AG08396 (cell line): ENCODE measurements at places on chromosomes 1 and 21.

DNA sequence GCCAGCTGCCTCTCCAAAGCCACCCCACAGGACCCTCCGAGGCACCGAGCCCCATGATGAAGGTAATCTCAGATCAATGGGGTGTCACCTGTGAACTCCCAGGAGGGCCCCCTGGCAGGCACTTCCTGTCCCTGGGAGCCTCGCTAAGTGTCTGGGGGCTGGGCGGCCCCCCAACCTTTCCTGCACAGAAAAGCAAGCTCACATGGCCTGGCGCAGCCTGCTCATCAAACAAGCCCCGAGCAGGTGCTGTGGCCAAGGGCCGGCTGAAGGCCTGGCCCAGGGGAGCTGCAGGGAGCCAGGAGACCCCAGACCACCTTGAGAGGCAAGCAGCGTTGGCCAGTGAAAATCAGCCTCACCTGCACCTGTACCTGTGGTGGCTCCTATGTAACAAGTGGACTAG is 2.9 kb downstream of the RIPK4 start:
- no peak for DNase-seq

DNA sequence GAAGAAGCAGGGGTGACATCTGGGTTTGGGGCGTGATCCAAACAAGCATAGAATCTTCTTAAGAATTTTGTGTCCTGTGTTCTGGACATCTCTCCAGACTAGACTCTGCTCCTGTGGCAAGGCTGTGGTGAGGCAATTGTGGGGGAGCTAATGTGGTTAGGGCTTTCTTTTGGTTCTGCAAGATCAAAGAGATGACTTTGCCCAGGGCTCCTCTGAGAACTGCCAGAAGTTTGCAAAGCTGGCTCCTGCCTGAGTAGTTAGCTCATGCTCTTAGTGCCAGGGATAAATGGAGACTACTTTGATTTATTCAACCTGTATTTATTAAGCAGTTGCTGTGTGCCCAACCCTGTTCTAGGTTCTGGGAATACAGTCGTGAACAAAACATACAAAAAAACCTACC is 34.0 kb upstream of the CRNN start:
- DNase-seq, result no peak

GRCh38 chr1:88731475-88732269 is 47.6 kb downstream of the PKN2 start:
- peak; percentile 62 for DNase-seq

GRCh38 chr1:184810735-184811343 is 56.2 kb upstream of the EDEM3 start:
- DNase-seq, result no peak

DNA sequence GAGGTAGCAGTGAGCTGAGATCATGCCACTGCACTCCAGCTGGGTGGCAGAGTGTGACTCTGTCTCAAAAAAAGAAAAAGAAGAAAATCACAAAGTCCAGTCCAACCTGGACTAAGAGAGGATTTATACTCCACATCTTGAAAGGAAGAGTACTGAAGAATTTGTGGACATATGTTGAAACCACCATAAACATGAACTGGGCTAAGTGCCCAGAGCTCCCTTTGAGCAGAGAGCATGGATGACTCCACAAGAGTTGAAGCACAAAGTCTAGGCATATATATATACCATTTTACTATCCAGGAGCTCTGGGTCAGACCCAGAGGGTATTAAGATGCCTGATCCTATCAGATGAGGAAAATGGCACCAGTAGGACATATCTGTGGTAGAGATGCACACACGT is 86.6 kb downstream of the OMA1 start:
- no peak for DNase-seq

GRCh38 chr1:200292699-200293098 is 117.1 kb downstream of the ZNF281 start:
- no peak for DNase-seq

DNA sequence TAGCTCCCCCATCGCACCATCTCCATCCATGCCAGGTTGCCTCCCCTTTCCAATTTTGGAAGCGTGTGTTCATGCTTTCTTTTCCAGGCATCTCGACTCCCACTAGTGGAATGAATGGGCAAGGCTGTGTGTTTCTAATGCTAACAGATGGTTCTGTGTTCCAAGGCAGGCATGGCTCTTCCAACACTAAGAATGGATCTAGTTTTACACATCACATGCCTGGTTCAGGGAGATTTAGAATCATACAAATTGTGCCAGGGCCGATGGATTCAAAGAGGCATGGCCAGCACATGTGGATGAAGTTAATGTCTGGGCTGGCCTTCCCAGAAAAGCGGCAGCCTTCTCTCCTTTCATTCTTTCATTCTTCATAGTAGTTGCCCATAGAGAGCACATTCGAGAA is 438.7 kb downstream of the PRDM2 start:
- DNase-seq, result no peak

GRCh38 chr1:56774067-56774609 is 45.1 kb downstream of the FYB2 start:
- DNase-seq, result no peak

GRCh38 chr1:218945050-218945449 is 228.6 kb upstream of the LYPLAL1 start:
- DNase-seq, result no peak

GRCh38 chr1:222171005-222171404 is 376.9 kb downstream of the HHIPL2 start:
- DNase-seq, result peak; percentile 25

DNA sequence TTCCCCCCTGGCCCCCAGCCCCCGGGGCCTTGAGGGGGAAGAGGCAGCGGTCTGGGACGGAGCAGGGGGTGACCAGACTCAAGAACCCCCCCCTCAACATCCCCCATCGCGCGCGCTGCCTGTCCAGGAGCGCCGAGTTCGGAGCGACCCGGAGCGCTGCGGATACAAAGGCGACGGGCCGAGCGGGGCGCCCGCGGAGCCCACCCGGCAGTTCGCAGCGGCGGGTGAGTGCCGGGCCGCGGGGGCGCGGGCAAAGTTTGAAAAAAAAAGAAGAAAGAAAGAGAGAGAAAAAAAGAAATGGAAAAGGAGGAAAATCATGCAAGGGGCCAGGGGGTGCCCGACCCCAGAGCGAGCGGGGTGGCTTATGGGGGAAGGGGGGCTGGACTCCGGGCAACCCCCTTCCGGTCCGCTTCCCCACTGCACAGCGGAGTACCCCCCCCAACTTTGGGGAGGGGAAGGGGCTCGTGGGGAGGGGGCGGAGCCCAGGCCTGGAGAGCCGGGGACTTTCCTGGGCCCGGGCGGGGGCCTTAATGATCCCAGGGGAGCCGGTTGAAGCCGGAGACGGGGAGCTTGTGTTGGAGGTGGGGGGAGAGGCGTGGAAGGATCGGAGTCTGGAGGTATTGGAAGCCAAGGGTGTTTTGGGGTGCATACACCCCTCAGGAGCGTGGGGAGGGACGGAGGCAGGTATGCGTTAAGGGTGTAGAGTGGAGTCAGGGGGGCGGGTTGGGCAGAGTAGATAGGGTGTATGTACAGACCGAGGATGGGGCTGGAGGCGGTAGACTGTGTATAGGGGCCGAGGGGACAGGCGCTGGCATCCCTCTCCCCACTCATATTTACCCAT is 502 bp downstream of the VANGL2 start:
- DNase-seq, result no peak

GRCh38 chr1:16168622-16169360 is 12.9 kb upstream of the EPHA2 start:
- DNase-seq, result no peak

DNA sequence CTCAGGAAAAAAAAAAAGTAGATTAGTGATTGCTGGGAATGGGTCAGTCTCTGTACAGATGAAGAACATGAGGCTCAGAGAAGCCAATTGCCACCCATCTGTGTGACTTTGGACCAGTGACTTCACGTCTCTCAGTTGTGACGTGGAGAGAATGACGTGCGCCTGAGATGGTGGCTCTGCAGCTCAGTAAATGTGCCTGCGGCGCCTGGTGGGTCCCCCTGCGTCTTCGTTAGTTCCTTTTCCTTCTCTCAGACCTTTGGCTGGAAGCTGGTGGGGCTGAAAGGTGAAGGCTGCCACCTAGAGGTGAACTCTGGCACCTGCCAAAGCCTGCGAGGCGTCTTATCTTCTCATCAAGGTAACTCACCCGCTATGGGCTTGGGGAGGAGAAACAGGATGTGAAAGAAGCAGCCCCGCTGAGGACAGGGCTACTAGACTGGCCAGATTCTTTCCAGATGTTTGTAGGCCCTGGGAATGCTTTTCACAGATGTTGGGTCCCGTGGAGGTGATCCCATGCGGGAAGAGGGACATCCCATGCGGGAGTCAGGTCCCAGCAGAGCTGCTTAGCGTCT is 8.7 kb upstream of the E2F2 start:
- DNase-seq, result peak; percentile 87

DNA sequence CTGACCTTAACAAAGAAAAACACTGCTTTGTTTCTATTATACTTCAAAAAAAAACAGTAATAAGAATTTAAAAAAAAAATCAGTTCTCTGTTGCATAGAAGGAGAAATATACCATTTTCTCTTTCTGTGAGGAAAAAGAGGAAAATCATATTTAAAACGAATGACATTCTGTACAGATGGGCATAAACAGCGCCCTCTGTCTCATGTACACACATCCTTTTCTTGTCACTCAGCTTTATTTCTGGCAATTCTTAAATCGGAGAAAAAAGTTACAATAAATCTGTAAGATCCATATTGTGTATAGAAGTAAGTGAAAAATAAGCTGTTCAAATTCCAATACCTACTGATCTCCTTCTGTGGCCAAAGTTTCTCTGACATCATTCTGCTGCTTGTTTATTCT is 245.4 kb downstream of the SMYD3 start:
- DNase-seq, result no peak

- DNase-seq, result no peak
Observed at GRCh38 chr1:58434181-58434580, 112.3 kb downstream of the OMA1 start.

- DNase-seq, result no peak
Observed at GRCh38 chr1:186178426-186179043, 196.5 kb downstream of the TPR start.

DNA sequence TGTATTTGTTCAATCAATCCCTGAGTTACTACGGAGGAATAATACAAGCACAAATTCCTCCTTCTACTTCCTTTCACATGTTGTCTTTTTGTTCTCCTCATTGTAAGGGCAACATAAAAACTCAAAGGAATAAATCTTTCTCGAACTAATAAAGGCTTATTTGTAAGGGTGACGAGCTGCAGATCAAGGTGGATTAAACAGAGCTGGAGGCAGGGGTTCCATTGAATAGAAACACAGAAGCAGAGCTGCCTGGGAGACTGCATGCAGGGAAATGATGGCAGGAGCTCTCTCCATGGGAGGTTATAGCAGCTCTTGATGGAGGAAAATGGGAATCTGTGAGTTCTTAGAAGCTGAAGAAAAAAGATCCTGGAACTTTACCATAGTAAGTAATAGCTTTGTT is 160.2 kb downstream of the CYYR1 start:
- DNase-seq, result no peak

GRCh38 chr1:206495011-206495461 is 12.3 kb upstream of the RASSF5 start:
- DNase-seq, result no peak

- no peak for DNase-seq
Observed at GRCh38 chr21:41479686-41480085, 28.3 kb downstream of the TMPRSS2 start.

- no peak for DNase-seq
Observed at GRCh38 chr1:235888119-235888643, 21.5 kb upstream of the LYST start.

DNA sequence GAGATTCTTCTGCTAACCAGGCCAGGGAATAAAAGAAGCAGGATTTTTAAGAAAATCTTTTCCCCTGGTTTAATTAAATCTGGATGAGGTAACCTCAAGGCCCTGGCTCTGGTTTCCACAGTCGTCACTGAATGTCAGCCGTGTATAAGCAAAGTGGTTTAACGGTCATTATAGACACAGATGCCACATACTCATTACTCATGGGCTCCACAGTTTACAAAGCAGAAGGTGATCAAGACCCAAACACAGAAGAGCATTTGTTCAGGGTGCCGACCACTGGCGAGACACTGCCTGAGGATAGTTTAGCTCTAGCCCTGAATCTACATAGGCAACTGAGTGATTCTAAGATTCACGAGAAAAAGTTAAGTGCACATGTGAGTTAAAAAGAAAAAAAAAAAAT is 27.8 kb upstream of the RAP1GAP start:
- no peak for DNase-seq
